ENCODE measurements at places on chromosomes 4 and X. TPM values are rescaled to one million over a fixed set of nuclear protein-coding genes. Genes with fewer than 3 reads are reported as not detected.

DNA sequence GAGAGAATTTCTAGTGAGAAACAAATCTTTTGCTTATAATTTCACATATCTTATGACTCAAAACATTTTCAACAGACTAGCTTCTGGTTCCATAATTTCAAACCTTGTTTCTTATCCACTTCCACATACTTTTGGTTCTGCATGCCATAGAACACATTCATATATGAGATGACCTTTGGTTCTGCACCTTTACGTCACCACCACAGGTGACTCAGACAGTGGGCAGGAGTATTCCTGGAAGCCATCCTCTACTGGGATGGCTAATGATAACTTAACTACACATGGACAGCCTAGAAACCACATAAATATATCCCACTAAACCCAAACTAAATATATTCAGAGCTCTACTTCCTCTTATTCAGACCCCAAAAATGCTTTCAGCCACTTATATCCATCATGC lies 133.3 kb downstream of the DCK start:
- no peak for DNase-seq

- no peak for DNase-seq
Observed at GRCh38 chr4:54659313-54659712, 1.6 kb downstream of the KIT start.

DNA sequence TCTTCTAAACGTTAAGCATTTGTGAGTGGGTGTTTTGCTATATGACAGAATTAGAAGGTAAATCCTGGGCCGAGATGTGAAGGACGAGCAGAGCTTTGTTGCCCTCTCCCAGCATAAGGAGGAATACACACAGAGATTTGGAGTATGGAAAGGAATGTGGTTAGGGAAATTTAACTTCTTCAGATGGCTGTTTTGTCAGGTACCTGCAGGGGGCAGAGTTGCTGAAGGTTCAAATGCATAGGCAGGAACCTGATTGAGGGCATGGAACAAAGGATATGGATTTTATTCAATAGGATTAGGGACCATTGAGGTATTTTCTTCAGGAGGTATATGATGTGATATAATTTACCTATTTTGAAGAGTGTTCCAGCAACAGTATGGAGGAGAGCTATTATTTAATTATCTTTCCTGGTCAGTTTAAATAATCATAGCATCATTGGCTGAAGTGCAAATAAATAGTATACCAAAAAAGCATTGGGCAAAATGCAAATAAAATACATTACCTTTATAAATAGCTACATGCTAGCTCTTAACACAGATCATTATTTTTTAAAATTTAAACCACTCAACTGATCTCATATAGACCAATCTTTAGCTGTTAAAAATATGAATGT lies 143.6 kb downstream of the SLIT2 start:
- no peak for DNase-seq

SCRG1 gene
- polyA plus RNA-seq, result 0.11 TPM

ASMT gene
- 0.11 TPM for polyA plus RNA-seq

KCND1 gene
- polyA plus RNA-seq, result 0.29 TPM

- DNase-seq, result no peak
Observed at GRCh38 chr4:184067931-184068554, 149.6 kb downstream of the ENPP6 start.

GRCh38 chr4:100257567-100257966 lies 67.3 kb upstream of the DDIT4L start:
- DNase-seq, result no peak

DNA sequence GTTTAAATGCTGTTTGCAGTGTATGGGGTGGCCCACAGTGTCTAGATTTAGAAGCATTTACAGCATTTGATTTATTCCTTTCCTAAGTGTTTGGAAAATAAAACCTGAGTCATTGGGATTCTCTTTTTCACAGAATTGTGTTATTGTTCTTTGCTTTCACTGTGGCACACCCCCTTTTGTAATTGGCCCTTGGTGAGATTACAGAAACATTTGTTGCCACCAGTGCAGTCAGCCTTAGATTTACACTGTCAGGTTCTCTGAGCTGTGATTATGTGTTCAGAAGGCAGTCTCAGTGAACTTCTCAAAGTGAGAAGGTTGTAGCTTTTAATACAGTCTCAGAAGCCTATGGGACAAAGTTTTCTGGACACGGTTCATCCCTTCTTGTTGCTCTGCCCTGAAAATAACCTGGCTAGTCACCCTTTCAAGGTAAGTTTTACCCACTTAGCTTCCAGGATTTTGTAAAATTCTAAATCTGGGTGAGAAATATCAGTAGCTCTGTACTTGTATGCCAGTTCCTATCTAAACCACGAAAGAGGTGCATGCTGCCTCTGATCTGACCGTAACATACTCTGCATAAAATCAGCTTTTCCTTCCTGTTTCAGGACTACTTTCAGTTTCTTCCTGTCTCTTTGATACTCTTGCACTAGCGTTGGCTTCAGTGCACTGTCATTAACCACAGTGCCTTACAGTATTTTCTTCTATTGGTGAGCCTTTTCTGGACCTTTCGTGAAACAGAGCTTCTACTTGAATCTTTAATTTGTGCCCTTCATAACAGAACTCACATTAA lies 12.6 kb downstream of the RUFY3 start:
- DNase-seq, result no peak

SPIN2A gene
- polyA plus RNA-seq, result 0.08 TPM

- no peak for DNase-seq
Observed at GRCh38 chr4:47270201-47270888, 193.2 kb downstream of the COMMD8 start.

VCX3B gene
- polyA plus RNA-seq, result not detected

CLCN5 gene
- 0.65 TPM for polyA plus RNA-seq

TCEANC gene
- 2.1 TPM for polyA plus RNA-seq

- no peak for DNase-seq
Observed at GRCh38 chr4:139763672-139764071, 98.1 kb downstream of the MGST2 start.

TMEM150C gene
- 6.2 TPM for polyA plus RNA-seq

- no peak for DNase-seq
Observed at GRCh38 chr4:185101354-185101890, 41.6 kb upstream of the SLC25A4 start.

- peak; percentile 33 for DNase-seq
Observed at GRCh38 chr4:74874753-74875367, 58.1 kb upstream of the PARM1 start.

GRCh38 chr4:11507920-11508319 lies 79.2 kb upstream of the HS3ST1 start:
- DNase-seq, result no peak

GRCh38 chr4:90198086-90198847 lies 71.1 kb downstream of the CCSER1 start:
- no peak for DNase-seq

DNA sequence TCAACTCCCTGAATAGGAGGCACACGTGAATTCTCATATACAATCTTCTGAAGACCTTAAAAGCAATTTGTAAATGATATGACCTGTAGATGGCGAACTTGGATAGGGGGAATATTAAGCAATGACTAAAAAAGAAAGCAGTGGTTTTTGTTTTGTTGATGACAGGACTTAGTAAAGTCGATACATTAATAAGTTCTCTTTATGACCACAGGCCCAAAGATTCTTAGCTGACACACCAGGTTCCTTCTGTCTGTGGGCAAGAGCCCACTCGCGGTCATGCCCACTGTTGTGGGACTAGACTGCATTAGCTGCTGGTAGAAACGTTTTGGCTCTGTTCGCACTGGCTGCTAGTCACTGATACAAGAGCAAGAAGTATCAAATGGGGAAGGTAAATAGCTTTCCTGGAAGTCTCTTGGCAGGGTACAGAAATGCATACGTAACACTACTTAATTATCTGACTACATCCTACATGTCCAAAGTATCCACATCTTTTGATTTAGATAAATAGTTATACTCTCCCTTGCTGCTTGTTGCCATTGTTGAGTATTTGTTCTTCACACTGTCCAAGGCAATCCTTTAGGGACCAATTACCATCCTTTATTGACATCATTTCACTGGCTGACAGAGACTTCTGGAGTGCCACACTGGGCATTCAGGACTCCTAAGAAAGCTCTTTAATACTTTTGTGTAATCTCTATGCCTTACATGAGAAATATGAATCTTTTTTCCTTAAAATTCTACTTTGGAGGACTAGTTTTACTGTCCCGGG lies 31.0 kb downstream of the ALPK1 start:
- no peak for DNase-seq

- DNase-seq, result no peak
Observed at GRCh38 chr4:76748649-76749048, 149.3 kb downstream of the SOWAHB start.

CT45A2 gene
- not detected for polyA plus RNA-seq

- DNase-seq, result no peak
Observed at GRCh38 chr4:154361450-154361849, 130.1 kb downstream of the DCHS2 start.

DNA sequence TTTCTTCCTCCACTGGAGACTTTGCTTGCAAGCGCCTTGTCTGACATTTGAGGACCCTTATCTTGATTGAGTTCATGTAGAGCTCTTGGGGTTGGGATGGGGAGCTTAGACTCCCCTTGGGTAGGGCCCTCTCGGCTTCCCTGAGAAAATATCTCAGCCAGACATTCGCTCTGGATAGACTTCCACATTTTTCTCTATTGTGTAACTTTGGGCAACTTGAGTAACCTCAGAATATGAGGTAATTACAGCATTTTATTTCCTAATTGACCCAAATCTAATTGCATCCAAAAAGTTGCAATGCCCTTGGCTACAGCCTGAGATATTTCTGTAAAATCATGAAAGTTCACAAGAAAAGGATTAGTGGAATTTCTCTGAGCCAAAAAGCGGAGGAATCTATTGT lies 102.8 kb upstream of the MXRA5 start:
- no peak for DNase-seq

GRCh38 chrX:153626025-153626633 lies 20.9 kb upstream of the DUSP9 start:
- DNase-seq, result peak; percentile 15

DNA sequence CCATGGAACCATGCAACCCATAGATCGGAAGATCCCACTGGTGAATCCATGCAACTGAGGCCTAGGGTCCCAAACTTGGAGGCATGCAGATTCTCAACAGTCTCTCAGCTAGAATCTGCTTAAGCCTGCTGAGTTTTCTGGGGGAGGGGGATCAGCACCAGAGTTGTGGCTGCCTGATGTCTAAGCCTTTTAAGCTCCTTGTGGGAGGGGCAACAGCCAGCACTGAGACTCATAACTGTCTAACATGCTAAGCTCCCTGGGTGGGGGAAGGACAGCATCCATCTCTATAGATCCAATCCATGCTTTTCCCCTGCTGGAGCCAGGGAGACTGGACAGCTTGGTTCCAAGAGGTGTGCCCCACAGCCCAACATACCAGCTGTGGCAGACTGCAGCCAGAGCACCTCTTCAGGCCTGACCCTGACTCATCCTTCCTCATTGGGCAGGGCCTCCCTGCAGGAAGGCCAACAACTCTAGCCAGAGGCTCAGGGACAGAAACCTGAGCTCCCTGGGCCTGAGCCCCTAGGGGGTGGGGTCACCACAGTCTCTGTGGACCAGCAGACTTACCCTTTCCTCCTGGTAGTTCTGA lies 300.1 kb upstream of the SLC7A11 start:
- DNase-seq, result no peak

- DNase-seq, result no peak
Observed at GRCh38 chrX:9522378-9523155, 57.7 kb downstream of the TBL1X start.

All from heart left ventricle (tissue), 16 donors.